ENCODE measurements at places on chromosomes 6 and 20.

DNA sequence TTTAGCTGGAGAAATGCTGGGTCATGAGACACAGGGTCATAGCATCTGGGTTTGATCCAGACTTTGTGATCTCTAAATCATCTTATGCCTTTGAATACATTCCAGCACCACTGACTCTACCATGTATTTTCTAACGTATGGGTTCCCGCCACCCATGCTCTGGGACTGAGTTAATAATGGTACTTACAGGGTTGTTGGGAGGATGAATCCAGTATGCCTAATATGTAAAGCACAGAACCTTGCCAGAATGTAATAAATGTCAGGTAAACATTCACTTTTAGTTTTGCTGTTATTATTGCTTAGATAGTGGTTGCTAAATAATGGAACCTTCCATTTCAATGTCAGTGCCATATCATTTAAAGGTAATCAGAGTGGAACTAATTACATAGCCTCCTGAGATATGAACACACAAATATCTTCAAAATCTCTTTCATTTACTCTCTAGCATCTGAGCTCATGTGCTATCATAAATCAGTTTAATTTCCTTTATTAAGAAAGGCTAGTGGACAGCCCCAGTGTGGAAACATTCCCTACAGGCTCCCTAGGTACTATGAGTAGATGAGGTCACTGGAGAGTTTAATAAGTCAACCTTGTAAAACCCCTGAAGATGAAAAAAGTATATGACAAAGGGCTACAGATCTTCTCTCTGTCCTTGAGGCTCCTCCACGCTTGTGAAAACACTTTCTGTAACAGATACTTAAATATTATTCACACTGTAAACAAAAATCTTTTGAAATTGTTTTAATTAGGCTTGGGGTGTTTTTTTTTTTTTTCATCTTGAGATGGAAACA lies 226.6 kb downstream of the ALDH8A1 start:
- DNase-seq = no peak

- no peak for DNase-seq
Observed at GRCh38 chr6:28005975-28006374, 48.9 kb downstream of the OR2B6 start.

DNA sequence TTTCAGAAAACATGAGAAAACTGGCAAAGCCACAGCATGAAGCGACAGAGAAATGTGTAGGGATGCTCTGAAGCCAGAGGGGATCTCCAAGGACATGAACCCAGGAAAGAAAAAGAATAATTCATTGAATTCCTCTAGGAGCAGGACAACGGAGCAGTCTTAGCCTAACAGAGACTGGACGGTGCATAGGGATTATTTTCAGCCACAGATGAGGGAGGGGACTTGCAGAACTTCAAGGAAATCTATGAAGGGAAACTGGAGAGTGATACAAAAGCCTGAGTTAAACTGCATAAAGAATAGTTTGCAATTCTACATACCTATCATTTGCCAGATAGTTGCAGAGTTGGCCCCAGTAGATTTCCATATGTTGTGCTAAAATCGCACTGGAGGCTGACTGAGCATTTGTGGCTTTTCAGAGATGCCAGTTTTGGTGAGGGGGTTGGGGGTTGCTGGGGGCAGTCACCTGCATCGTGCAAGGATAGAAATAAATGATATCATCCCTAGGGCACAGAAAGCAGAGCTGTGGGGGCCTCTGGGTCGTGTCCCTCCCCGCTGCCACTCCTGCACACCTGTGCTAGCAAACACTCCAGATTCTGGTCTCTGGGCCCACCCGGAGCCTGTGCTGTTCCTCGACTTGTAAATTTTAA lies 443.2 kb upstream of the JARID2 start:
- DNase-seq = no peak

GRCh38 chr6:82568290-82568993 lies 204.8 kb downstream of the TPBG start:
- DNase-seq = no peak

DNA sequence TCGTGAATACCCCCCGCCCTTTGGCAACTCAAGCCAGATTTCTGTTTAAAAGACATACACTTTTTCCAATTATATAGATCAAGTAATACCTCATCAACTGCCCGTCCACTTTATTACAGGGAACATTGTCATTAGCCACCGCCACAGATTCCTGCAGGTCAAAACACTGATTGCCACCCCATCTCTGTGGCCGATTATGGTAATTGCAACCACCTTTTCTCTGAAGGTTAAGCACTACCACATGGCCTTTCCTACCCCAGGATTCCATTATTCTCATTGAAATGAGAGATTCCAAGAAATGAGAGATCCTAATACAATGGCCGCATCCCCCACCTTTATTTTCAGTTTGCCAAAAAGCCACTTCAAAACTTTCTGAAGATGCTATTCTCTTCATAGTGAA lies 478.8 kb upstream of the HSF2 start:
- DNase-seq = no peak

- DNase-seq = no peak
Observed at GRCh38 chr20:41278936-41279335, 38.6 kb downstream of the ZHX3 start.

- DNase-seq = no peak
Observed at GRCh38 chr6:42315259-42315990, 97.8 kb upstream of the MRPS10 start.

- DNase-seq = no peak
Observed at GRCh38 chr6:106287215-106287614, 38.3 kb downstream of the ATG5 start.

DNA sequence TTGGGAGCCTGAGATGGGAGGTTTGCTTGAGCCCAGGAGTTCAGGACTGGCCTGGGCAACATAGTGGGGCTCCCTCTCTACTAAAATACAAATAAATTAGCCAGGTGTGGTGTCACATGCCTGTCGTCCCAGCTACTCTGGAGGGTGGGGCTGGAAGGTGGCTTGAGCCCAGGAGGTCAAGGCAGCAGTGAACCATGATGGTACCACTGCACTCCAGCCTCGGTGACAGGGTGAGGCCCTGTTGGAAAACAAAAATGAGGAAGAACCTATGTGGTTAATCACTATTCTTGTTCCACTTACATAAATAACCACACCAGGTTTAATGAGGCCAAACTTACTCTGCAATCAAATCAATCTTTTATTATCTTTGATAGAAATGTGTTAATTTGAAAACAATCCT lies 5.4 kb downstream of the PPDPF start:
- DNase-seq = no peak

GRCh38 chr20:4465212-4465611 lies 256.5 kb upstream of the PRND start:
- no peak for DNase-seq

DNA sequence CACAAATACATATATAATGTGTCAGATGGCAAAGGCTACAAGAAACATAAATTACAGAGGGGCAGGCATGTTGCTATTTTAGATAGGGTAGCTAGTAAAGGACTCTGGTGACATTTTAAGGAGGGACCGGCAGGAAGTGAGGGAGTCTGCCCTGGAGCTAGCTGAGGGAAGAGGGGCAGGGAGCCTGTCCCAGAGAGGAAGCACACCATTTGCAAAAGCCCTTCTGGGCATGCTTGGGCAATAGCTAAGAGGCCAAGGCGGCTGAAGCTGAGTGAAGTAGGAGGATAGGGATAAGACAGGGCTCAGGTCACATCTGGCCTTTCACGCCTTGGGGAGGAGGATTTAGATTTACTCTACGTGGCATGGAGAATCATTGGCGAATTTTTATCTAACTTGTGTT lies 96.2 kb downstream of the RTN4IP1 start:
- no peak for DNase-seq

- no peak for DNase-seq
Observed at GRCh38 chr20:47887477-47888080, 102.3 kb upstream of the SULF2 start.

GRCh38 chr20:19695081-19695480 lies 63.0 kb upstream of the RIN2 start:
- no peak for DNase-seq

- no peak for DNase-seq
Observed at GRCh38 chr20:63119121-63119962, 96.6 kb downstream of the YTHDF1 start.

- DNase-seq = no peak
Observed at GRCh38 chr6:56771189-56771588, 128.5 kb upstream of the DST start.

DNA sequence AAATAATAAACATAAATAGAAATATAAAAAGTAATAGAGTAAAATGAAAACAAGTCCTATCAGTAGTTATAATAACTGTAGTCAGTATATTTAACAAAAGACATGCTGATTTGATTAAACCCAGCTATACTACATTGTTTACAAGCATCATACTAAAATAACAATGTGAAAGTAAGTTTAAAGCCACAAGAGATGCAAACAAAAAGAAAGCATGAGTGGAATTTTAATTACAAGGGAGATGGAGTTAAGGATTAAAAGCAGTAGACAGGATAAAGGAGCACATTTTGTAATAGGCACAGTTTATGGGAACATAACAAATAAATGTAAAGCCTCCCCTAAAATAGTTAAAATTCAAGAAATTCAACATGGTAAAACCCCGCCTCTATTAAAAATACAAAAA lies 41.5 kb downstream of the SENP6 start:
- DNase-seq = no peak

GRCh38 chr20:977021-977420 lies 25.1 kb downstream of the RSPO4 start:
- no peak for DNase-seq

DNA sequence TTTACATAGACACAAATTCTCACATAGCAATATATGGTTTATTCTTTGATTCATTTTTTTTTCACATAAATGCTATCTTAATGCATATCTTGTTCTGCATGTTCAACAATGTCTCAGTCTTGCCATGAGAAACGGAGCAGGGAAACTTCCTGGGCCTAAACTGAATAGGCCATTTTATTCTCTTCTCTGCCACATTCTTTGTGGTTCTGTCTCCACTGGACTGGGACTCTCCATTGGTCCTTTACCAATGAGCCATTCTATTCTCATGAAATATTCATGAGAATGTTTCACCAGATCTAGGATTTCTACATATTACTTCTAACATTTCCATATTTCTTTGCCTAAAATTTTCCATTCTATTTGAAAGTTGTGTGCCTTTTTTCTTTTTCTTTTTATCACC lies 42.8 kb downstream of the LAMA2 start:
- DNase-seq = no peak

GRCh38 chr20:1369970-1370369 lies 22.9 kb downstream of the FKBP1A start:
- DNase-seq = no peak

- no peak for DNase-seq
Observed at GRCh38 chr6:137783710-137784109, 83.3 kb upstream of the TNFAIP3 start.

DNA sequence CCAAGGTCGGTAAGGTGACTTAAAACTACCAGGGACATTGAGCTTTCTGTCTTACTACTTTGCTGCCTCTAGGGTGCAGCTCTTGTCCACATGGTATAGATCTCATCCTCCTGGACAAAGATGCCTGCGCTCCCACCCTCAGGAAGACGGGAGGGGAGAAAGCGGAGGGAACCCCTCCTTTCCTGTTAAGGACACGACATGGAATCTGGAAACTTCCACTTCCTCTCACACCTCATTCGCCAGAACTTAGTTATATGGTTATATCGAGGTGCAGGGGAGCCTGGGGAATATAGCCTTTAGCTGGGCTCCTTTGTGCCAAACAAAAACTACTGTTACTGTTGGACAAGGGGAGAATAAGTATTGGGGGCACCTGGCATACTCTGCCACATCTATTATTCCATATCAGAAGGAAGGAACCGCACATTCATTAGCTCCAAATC lies 224.3 kb upstream of the TSHZ2 start:
- DNase-seq = no peak

- no peak for DNase-seq
Observed at GRCh38 chr6:111615916-111616612, 10.4 kb upstream of the TRAF3IP2 start.

GRCh38 chr6:89630488-89630887 lies 8.1 kb downstream of the LYRM2 start:
- DNase-seq = no peak

DNA sequence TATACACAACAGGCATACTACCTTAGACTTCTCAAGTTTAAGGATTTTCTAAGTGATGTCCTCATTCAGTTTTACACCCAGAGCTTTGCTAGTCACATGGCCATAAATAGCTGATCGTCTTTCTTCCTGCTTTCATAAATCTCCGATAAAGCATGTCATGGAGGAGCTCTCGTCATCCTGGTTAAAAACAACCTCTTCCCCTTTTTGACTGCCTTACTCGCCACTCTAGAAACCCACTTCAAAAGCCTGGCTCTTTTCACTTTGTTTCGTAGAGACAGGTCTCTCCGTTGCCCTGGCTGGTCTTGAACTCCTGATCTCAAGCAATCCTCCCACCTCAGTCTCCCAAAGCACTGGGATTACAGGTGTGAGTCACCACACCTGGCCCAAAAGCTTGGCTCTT lies 67.0 kb upstream of the SMIM29 start:
- DNase-seq = peak; percentile 29

GRCh38 chr20:62928246-62928939 lies 2.1 kb upstream of the DIDO1 start:
- DNase-seq = no peak

- no peak for DNase-seq
Observed at GRCh38 chr6:150940941-150941340, 75.4 kb downstream of the MTHFD1L start.

GRCh38 chr6:79307321-79308036 lies 73.0 kb upstream of the HMGN3 start:
- DNase-seq = no peak

GRCh38 chr6:128403618-128404444 lies 116.6 kb downstream of the PTPRK start:
- no peak for DNase-seq

- DNase-seq = no peak
Observed at GRCh38 chr6:118500130-118501015, 47.7 kb upstream of the PLN start.

GRCh38 chr20:62603021-62603906 lies 39.0 kb upstream of the SLCO4A1 start:
- DNase-seq = no peak

- DNase-seq = no peak
Observed at GRCh38 chr6:33794910-33795623, 6.1 kb upstream of the LEMD2 start.

- DNase-seq = no peak
Observed at GRCh38 chr6:39260456-39260855, 31.2 kb upstream of the KCNK5 start.

DNA sequence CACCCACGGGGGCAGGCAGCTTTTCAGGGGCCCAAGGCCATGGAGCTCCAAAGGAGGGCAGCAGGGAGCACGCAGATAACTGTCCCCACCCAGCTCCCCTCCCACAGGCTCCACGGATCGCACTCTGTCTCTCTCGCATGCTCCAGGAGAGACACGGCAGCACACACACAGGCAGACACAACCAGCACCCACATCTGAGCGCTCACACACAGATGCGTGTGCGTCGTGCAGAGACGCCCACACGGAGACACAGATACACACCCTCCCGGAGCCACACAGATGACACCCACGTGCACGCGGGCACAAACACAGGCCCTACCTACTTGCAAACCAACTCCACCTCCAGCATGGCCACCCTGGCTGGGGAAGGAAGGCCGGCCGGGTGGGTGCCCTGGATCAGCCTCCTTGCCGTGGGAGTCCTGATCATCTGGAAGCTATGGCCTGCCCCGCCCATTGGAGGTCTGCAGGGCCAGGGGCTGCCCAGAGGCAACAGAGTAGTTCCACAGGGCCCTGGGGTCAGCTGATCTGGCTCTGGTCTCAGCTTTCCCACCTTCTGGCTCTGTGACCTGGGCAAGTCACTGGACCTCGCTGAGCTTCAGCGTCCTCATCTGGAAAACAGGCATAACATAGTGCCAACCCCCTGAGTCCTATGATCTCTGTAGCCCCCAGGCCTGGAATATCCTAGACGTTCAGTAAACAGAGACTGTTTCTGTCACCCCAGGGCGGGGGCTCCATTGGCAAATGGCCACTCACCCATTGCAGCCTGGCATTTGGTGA lies 31.5 kb downstream of the AAR2 start:
- no peak for DNase-seq
